ENCODE measurements at places on chromosomes 11 and 22.
A peak's percentile ranks its signal among the peaks of the same experiment; 100 is the strongest.

GRCh38 chr11:120019191-120019590 lies 118.7 kb downstream of the TRIM29 start:
- DNase-seq = no peak

DNA sequence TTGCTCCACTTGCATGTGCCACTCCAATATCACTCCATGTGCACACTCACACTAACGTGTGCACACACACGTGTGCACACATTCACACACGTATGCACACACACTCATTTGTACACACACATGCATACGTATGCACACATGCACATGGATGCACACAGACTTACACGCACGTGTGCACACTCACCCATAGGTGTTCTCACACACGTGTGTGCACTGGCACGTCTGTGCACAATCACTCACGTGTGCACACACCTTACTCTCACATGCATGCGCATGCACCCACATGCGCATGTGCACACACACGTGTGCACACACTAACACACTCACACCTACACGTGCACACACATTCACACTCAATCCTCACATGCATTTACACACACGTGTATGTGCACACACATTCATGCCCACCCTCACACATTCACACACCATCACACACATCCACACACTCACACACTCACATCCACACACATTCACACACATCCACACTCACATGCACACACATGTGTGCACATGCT lies 9.3 kb upstream of the MS4A15 start:
- no peak for DNase-seq

DNA sequence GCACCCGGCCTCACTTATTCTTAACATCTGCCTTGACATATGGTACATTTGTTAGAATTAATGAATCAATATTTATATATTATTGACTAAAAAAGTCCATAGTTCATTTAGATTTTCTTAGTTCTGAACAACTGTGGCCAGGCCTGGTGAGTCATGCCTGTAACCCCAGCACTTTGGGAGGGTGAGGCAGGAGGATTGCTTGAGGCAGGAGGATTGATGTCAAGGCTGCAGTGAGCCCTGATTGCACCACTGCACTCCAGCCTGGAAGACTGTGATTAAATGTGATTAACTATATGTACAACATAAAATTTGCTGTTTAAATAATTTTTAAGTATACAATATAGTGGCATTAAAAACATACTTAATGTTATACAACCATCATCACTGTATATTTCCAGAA lies 5.6 kb downstream of the UVRAG start:
- DNase-seq = no peak

DNA sequence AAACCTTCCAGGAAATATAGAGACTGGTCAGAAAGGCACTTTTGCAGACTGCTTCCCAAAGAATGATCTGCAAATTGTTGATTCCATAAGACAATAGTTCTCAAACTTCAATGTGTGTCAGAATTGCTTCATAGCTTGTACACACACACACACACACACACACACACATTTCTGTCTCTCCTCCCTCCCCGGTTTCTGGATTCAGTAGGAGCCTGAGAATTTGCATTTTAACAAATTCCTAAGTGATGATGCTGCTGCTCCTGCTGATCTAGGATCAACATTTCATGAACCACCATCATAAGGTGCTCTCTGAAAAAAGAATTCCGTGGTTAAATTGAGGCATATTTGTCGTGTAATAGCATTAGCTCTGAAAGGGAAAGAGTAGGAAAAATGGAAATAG lies 35.3 kb upstream of the FZD4 start:
- no peak for DNase-seq

DNA sequence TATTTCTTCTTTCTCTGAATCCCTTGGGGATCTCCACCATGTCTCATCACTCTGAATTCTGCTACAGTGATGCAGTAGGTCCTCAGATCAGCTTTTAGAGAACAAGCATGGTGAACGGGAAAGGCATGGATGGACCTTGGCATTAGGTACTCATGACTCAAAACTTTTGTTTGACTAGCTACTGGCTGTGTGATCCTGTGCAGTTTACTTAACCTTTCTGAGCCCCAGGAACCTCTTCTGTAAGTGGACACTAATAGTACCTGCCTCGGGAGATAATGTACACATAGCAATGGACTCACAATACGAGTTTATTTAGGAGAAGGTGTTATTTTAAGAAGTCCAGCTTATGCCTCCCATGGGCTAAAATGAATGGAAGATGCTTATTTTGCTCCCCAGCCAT lies 184.7 kb upstream of the TBCEL start:
- no peak for DNase-seq

- no peak for DNase-seq
These were observed 435 bp upstream of the TAF6L start for GRCh38 chr11:62770778-62771143.

DNA sequence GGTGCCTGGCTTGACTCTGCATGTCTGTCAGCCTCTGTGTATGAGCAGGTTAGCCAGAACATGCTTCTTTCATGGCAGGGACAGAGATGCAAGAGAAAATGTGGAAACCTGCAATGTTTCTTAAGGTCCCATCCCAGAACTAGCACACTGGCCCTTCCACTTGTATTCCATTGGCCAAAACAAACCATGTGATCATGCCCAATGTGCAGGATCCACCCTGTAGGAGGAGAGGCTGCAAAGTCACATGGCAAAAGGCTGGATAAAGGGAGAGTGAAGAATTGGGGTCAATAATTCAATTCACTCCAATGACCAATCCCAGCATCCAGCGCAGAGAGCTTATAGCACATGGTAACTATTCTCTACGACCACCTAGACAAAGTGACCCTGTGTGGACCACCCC lies 405.5 kb downstream of the MIAT start:
- DNase-seq = no peak

DNA sequence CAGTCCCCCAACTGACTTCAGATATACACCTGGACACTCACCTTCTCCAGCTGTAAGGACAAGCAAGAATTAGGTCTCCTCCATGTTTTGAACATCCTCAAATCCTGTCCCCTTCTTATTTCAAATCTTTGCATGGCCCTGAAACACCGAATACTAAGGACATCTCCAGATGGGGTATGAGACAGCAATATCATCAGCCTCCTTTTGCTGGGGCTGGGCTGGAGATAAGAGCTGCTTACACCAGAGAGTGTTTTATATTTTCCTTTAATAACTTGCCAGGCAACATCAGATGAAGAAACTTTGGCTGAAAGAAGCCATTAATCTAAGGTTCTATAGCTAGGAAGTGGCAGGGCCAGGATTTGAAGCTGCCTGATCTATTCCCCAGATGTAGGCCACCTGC lies 21.6 kb downstream of the TUG1 start:
- DNase-seq = no peak

- no peak for DNase-seq
These were observed 122.0 kb downstream of the VPREB1 start for GRCh38 chr22:22366537-22366936.

GRCh38 chr11:80842246-80842645 lies 1401.4 kb upstream of the TENM4 start:
- DNase-seq = no peak

- DNase-seq = no peak
These were observed at the start of gene ELF5 for GRCh38 chr11:34513682-34514449. TSS of gene ELF5 (minus strand) at chr11:34513794. CDS start at chr11:34505749, 8,045 bp downstream.

- DNase-seq = no peak
These were observed 52.2 kb downstream of the ANO5 start for GRCh38 chr11:22244986-22245592.

DNA sequence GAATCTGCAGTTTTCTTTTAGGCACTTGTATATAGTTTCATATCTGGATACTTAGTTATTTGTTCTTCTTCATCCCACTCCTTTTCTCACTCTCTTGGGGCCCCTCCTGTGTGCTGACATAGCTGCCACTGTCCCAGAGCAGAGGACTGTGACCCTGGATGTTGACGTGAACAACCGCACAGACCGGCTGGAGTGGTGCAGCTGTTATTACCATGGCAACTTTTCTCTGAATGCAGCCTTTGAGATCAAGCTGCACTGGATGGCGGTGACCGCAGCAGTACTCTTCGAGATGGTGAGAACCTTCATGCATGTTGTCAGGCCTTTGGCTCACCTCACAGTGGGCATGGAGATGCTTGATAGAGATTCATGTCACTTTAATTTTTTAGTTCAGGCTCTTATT lies 50.9 kb upstream of the YWHAH start:
- no peak for DNase-seq

DNA sequence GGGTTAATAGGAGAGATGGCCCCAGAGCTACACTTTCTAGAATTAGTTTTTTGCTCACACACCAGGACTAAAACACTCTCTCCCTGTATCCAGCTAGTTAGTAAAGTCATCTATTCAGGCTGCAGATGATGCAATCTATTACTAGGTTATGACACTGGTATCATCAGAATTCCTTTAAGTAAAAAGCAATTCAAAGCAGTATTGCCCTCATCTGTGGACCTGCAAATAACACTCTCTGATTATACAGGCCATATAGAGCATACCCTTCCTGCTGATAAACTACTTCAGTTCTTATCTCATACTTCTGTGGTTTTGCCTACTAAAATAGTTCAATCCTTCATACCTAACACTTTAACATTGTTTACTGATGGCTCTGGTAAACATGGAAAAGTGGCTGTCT lies 13.5 kb upstream of the MTMR2 start:
- no peak for DNase-seq

- no peak for DNase-seq
These were observed 106.0 kb upstream of the LMO1 start for GRCh38 chr11:8369592-8370205.

GRCh38 chr11:24161587-24161986 lies 335.3 kb upstream of the LUZP2 start:
- DNase-seq = no peak

GRCh38 chr11:19846654-19847305 lies 134.1 kb downstream of the NAV2 start:
- no peak for DNase-seq

- DNase-seq = peak; percentile 43
These were observed at the start of gene MCAM for GRCh38 chr11:119316729-119317591. TSS of gene MCAM (minus strand) at chr11:119317130. CDS start at chr11:119317101, 29 bp downstream.

DNA sequence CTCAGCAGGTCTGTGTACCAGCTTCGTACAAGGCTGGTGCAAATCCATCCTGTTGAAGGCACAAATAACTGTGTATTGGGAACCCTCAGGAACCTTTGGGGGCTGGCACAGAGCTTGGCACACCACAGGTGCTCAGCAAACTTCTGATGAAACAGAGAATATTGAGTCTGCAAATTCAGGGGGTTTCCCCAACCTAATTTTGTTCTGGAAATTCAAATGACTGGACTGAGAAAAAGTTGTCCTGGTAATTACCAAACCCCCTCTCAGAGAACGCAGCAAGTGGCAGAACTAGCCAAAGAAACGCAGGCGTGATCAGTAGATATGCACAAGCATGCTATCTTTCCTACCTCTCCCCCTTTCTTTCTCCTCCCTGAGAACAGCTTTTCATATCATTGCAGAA lies 47.6 kb downstream of the LIF start:
- no peak for DNase-seq

- no peak for DNase-seq
These were observed 16.6 kb upstream of the MS4A6E start for GRCh38 chr11:60310407-60310998.

DNA sequence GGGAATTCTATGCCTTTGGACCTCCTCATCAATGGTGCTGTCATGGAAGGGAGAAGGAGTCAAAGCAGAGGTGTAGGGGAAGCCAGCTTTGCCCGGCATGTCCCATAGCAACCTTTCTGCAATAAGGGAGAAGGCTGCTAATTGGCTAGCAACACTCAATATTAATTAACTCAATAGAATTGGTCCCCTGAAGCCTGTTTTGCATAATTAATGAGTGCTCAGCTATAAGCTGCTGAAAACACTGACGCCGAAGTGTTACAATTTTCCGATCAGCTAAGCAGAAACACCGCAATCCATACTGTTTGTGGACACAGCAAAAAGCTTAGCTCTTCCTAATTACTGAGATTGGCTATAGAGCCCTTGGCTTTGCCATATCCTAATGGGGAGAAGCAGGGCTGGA lies 245.0 kb downstream of the CSNK2A3 start:
- DNase-seq = no peak

DNA sequence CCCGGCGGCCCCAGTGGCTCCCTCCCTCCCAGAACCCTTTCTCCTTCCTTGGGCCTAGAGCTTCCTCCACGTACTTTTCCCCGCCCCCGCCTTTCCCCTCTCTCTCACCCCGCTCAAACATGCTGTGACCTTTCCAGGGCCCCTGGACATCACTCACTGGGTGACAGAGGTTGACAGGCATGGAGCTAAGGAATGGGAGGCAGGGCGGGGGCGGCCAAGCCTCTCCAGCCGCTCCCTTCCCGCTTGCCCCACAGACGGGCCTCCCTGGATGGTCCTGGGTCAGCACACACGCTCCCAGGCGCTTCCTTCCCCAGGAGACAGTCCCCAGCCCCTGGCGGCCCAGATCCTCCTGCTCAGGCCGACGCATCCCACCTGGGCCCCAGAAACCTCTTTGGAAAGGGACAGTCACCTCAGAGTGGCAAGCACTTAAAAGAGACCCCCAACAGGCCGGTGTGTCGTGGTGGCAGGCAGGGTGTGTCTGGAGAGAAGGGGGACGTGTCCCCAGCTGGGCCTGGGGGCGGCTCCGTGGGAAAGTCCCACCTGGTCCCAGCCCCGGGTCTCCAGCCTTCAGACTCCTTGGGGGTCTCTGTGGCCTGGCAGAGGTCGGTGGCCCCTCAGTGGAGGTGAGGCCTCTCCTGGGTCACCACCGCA lies 8.8 kb downstream of the H19 start:
- DNase-seq = no peak

DNA sequence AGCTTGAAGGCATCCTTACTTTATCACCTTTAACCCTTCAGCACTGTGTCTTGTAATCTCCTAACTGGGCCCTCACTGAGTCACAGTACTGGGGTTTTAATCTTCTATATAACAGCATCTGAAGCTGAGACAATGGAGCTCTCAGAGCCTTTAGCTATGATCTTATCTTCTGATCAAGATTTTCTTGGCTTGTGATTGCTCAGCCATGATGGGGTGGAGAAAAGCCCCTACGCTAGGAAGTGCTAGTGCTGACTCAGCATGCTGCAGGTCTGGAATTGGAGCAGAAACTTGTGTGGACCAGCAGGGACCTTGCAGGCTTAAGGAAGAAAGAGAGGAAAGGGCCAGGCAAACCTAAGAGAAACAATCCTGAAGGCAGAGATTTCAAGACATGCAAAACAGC lies 71.7 kb upstream of the EED start:
- DNase-seq = no peak

DNA sequence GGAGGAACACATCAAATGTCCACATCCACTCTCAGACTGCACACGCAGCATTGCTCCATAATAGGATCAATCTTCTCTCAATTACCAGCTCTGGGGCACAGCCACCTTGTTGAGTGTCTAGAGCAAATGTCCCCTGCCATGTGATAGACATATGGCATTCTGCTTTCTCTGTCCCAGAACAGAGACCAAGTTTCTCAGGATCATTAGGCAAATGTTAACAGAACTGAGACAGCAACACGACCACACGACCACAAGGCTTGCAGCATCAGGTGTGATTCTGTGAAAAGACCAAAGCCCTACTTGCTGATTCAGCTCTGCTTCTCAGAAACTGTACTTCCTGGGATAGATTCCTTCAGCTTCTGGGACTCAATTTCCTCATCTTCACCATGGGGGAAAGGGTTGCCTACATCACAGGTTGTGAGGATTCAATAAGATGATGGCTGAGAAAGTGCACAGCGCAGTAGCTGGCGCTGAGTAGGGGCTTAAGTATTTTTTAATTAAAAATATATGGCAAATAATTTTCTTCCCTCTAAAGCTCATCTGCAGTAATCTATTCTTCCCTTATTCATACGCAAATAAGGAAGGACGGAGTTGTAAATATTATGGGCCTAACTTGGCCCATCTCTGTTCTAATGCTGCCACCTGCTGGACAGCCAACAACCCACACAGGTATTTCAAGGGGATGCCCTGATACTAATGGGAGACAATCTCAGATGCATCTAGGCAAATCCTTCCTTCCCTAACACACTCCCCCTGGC lies 54.3 kb upstream of the USP47 start:
- DNase-seq = peak; percentile 39

- no peak for DNase-seq
These were observed 3.7 kb downstream of the IGSF22 start for GRCh38 chr11:18722293-18722637.

Measured in NCI-H1930 (cell line).